ENCODE measurements at places on chromosomes 2 and 18. TPM values are rescaled to one million over a fixed set of nuclear protein-coding genes. Genes with fewer than 3 reads are reported as not detected.

The UGT1A3 gene
- total RNA-seq = not detected

DNA sequence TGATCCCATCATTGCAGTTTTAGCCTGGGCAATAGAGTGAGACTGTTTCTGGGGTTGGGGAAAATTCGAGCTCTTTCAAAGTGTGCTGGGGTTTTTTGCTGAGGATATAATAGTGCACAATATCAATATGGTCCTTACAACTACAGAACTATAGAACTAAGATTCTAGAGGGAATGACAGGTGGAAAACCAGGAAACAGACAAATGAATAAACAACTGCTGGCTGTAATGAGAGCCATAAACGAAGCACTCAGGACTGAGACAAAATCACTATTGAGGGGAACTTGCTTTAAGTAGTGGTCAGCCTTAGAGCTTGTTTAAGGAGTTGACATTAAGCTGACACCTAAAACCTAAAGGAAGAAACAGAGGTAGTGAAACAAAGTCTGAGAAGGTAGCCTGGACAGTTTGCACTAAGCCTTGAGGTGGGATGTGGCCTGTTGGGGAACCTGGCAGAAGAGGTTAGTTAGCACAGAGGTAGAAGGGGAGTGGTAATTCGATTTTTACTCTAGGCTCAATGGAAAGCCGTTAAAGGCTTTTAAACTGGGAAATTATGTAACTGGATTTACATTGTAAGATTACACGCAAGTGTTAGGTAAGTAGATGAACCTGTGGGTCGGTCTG, 33.8 kb downstream of the LCLAT1 start:
- no peak for DNase-seq

GRCh38 chr2:165530-165929, 98.3 kb downstream of the SH3YL1 start:
- DNase-seq = no peak

The HOXD10 gene
- not detected for total RNA-seq

DNA sequence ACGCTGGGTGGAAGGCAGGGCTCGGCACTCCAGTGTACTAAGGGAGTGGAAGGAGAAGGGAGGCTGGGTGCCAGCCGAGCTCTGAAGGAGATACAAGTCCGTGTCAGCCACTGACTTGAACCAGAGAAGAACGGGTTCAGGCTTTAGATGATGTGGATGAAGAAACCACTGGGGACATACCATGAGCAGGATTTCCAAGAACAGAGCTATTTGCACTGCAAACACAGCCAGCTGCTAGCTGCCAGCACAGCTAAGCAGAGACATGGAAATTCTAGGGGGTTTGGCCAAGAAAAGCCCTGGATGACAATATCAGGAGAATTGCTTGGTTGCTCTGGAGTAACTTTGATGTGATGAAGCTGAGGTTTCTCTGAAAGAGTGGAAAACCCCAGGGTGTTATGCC, 5.2 kb downstream of the CD207 start:
- no peak for DNase-seq
